ENCODE measurements at places on chromosomes 2 and 18. TPM values are rescaled to one million over a fixed set of nuclear protein-coding genes. Genes with fewer than 3 reads are reported as not detected.

Gene STPG4
- 0.28 TPM for total RNA-seq

Gene DSG3
- total RNA-seq = 0.07 TPM

Gene CCDC138
- total RNA-seq = 31.6 TPM

- DNase-seq = no peak
These were observed 1441.9 kb upstream of the ZEB2 start for GRCh38 chr2:145961846-145962245.

- DNase-seq = no peak
These were observed 84.0 kb upstream of the DSEL start for GRCh38 chr18:67600181-67601180.

DNA sequence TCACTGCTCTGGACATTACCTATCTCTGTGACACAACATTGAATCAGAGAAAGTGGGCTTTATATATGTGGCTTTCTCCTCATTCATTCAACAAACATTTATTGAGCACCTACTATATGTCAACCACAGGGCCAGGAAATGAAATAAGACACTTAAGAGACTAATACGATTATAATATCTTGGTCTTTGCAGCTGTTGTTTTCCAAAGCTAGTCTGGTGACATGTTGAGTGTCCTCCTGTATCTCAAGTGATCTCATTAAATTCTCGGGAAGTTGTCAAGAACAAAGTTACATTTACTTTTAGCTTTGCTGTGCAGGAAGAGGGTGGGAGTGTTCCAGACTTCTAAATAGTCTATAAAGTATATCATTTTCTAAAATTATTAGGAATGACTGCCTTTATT, 164.6 kb upstream of the SP5 start:
- DNase-seq = no peak

DNA sequence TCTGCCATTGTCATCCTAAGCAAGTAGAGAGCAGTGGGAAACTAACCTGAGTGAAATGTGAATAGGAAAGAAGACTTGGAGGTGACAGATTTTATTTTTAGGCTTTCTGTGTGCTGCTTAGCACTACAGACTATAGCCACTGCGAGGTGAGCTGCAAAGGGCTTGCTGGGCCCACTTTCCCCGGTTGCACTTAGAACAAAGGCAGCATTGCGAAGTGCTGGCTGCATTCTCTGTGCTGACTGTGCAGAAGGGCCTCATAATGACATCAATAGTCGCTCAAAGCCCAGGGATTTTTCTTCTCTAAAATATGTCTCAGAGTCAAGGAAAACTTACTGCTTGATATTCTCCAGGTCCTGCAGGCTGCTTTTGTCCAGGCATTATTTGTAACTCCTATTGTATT, 592.1 kb downstream of the TDRD15 start:
- no peak for DNase-seq

GRCh38 chr2:159185401-159186130, 100.9 kb downstream of the WDSUB1 start:
- DNase-seq = no peak

DNA sequence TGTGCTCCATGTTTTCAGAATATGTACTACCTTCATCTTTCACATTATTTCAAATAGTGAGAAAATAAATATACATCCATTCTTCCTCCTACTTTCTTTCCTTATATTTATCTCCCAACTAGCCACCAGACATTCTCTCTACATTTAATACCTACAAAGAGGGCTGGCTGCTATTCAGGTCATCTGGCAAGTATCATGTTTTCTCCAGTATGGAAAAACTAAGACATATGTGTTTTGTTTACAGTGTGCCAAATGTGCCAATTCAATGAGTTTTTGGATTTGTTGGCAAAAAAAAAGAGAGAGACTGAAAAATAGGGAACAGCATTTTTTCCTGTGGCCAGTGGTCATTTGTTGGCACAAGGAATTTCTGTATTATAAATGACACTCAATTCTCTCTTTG, 1207.3 kb downstream of the DPP10 start:
- DNase-seq = no peak
